ENCODE measurements at places on chromosomes 12 and 14.

GRCh38 chr14:104075530-104076151, 9.9 kb upstream of the ASPG start:
- no peak for DNase-seq

DNA sequence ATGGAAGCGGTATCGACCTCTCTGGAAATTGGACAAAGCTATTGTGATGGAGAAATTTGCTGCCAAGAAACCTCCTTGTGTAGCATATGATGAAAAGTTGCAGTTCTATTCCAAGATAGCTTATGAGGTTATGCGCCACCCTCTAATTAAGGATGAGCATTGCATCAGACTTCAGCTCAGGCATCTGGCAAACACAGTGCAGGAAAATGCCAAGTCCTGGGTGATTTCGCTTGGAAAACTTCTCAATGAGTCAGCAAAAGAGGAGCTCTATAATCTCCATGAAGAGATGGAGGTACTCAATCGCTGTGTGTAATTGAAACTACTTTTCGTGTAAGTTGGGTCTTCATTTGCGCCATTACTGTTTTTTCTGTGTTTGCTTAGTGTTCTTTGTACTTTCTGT, 51.2 kb downstream of the DNAH10 start:
- no peak for DNase-seq

- DNase-seq = no peak
These were observed 293.4 kb downstream of the EGLN3 start for GRCh38 chr14:33657476-33657875.

DNA sequence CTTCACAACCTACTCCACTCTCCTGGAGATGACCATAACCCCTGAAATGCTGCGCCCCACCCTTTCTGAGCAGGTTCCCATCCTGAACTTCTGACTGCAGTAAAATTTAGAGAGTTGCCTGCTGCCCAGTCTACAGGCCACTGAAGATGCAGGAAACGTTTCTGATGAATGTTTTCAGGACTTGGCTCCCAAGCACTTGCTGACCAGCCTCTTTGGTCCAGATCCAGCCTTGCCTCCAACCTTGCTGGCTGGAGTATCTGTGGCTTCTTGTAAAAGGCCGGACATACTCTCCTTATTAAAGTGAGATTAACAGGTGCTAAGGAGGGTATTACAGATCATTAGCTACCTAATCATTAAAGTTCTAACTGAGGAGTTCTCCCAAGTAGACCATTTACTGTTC, 70.3 kb upstream of the STXBP6 start:
- DNase-seq = no peak

- no peak for DNase-seq
These were observed 329.8 kb upstream of the OR4E1 start for GRCh38 chr14:22003461-22003860.

GRCh38 chr12:96192926-96193573, 1.1 kb upstream of the ELK3 start:
- DNase-seq = no peak

GRCh38 chr12:105920161-105920684, 218.5 kb downstream of the NUAK1 start:
- DNase-seq = no peak

DNA sequence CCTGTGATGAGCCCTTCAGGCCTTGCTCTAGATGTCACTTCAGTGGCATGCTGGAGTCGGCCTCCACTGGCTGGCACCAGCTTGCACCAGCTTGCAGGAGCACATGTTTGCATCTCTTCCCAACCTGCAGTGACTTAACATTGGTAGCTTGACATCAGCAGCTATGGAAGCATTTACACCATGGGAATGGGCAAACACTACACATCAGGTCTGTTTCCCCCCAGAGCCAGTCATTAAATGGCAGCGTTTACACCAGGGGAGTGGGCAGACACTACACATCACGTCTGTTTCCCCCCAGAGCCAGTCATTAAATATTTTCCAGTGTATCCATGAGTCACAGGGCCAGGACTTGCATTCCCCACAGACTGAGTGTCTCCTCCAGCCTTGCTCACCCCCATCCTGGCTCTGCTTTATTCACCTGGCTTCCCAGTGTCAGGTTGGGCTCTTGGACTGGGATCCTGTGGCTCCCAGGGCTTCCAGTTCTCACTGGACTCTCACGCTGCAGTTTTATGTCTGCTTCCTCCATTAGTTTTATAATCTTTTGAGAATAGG, 51.6 kb upstream of the VRK1 start:
- DNase-seq = no peak

DNA sequence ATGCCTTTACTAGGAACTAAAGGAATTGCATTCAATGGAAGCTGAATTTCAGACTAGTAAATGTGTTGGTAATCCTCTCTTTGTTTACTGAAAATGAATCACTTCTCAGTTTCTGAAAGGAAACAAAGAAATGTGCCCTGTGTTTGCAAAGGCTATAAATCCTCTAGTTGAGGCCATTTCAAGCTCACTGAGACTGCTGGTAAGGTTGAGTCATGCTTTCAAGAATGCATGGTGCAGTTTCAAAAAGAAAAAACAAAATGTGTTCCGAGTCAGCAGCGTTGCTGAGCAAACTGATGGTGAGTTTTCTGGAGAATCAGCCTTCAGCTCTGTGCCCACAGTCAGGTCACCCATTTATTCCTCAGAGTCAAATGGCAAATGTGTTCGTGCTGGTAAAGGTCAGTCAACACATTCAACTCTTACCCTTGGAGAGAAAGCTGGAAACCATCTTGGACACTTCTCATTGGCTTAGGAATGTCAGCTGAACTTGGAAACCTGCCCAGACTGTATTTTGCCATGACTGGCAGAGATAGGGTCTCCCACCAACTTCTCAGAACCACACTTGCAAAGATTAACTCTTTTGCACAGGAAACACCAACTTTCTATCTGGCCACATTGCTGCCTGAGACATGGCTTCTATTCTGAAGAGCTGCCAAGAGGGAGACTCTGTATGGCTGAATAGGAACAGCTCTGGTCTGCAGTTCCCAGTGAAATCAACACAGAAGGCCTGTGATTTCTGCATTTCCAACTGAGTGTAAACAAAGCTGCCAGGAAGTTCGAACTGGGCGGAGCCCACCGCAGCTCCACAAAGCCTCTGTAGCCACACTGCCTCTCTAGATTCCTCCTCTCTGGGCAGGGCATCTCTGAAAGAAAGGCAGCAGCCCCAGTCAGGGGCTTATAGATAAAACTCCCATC, 484.4 kb downstream of the ATP23 start:
- no peak for DNase-seq

DNA sequence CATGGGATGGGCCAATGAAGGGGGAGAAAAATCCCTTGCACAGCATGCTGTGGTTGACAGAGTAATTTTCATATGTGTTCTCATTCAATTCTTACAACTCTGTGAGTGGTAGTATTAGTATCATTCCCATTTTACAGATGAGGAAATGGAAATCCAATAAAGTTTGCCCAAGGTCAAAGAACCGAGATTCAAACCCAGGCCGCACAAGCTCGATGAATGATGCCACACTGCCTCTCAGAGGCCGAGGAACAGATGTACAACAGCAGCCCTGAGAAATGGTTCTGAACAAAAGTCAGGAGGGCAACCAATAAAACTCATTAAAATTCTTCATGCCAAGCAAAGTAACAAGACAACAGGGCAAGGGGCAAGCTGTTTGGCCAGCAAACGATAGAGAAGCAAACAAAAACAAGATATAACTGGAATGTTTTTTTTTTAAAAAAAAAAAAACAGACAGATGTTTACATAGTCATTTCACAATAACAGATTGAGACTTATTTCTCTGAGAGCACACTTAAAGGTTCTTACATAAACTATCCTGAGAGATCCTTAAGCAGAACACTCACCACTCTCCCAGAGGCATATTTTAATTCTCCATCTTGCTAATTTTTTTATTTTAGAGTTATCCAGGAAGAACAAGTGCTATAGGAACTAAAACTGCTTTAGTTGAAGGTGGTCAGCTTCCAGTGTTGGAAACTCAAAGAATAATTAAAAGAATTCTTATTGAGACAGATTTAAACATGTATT, 85.8 kb downstream of the EXOC5 start:
- DNase-seq = no peak

- no peak for DNase-seq
These were observed 248.0 kb downstream of the RASSF9 start for GRCh38 chr12:85588221-85588620.

DNA sequence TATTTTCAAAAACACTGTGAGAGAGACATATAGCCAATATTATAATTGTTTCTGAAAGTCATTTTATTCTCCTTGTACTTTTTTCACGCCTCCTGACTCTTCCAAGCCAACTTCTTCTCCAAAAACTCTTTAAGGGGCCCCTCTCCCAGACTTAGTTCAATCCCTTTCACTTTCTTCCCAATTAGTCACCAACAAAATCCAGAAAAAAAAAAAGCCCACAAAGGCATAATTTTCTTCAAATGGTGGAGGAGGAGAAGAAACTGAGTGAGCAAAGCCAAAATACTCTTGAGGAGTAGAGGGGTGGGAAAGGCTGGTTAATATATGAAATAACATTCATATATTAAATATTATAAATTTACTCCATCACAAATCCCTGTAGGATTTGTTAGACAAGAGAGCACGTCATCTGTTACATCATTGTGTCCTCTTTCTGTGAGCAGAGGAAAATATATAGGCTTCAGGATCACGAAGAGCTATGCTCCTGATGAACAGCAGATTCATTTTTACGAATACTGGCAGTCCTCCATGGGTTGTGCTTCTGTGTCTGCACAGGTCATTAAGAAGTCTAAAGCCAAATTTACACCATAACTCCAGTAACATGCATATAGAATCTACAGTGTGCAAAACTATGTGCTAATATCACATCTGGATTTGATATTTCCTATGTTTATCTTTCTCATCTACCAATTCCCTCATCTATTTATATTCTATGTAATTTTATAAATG, 25.9 kb upstream of the NID2 start:
- no peak for DNase-seq

- no peak for DNase-seq
These were observed 111.7 kb downstream of the EFCAB11 start for GRCh38 chr14:89842837-89843236.

DNA sequence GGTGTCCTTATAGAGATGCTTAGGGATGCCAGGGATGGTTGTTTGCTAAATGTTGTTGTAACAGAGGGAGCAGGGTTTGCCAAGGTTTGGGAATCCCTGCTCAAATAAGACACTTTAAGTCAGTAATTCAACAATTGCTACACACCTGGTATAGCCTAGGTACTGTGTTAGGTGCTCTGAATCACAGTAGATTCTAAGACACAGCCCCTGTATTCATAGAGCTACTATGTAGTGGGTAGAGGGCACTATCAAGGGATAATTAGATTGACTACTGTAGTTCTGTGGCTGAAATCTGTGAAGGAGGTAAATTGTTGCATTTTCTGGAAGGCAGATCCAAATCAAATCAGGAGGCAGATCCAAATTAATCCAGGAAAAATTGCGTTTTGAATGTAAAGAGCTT, 149.2 kb downstream of the C12orf75 start:
- no peak for DNase-seq

GRCh38 chr14:105894978-105895881, 368.8 kb downstream of the TMEM121 start:
- DNase-seq = no peak

All from stimulated activated CD8-positive, alpha-beta memory T cell treated with anti-CD3 and anti-CD28 coated beads, Interleukin-2, amount 100 ng/mL, for 1 hour (primary cell).